ENCODE measurements at places on chromosomes 12 and 14.

- no peak for DNase-seq
These were observed 916.3 kb upstream of the SEL1L start for GRCh38 chr14:82449926-82450468.

GRCh38 chr12:100398307-100398706 lies 41.4 kb downstream of the SLC17A8 start:
- DNase-seq = no peak

GRCh38 chr14:103702497-103703432 lies 12.5 kb downstream of the XRCC3 start:
- DNase-seq = no peak

GRCh38 chr12:118307069-118307954 lies 65.4 kb downstream of the TAOK3 start:
- DNase-seq = peak; percentile 41

DNA sequence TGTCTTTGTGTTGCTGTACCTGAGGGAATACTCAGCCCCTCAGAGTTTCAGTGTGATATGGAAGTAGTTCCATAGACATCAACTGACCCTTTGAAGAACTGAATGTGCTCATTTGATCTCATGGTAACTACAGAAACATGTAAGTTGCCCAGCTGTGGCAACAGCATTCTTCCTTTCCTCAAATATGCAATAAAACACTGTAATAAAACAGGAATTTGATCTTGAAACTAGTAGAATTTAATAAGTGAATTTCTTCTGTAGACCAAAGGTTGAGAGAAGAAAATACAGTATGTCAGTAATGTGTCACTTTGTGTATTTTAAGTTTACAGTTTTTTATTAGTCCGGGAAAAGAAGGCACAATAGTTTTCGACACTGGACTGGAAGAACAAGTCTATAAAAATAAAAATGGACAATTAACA lies 31.9 kb downstream of the KCTD10 start:
- no peak for DNase-seq

DNA sequence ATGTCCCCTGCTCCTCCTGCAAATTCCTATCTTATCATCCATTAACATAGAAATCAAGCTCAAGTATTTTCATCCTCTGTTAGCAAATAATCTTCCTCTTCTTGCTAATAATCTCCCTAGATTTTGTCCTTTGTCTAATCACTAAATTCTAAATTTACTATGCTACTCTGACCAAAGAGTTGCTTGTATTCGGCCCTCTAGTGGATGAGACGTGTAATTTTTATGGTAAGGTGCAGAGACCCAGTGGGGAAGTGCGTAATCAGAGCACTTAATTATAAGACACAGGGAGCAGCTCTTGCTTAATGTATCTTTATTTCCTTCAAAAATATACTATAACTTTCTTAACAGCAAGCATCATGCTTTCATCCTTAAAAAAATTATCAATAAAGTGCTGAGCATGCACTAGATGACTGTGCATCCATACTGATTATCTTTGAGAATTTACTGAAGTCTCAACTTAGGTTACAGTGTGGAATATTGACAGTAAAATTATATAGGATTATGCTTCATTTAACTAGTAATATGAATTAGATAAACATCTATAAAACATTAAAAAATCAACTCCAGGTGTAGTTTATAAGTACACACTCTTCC lies 212.6 kb downstream of the SLC16A7 start:
- DNase-seq = no peak

GRCh38 chr14:32166029-32166428 lies 35.8 kb upstream of the RNU6-7 start:
- no peak for DNase-seq

- DNase-seq = no peak
These were observed 638.4 kb downstream of the FLRT2 start for GRCh38 chr14:86168371-86168770.

- no peak for DNase-seq
These were observed 31.7 kb downstream of the TNFAIP2 start for GRCh38 chr14:103155010-103155409.

- DNase-seq = no peak
These were observed 37.8 kb upstream of the TMEM132D start for GRCh38 chr12:129941618-129942017.

GRCh38 chr12:90489141-90489540 lies 465.8 kb downstream of the CCER1 start:
- DNase-seq = no peak

DNA sequence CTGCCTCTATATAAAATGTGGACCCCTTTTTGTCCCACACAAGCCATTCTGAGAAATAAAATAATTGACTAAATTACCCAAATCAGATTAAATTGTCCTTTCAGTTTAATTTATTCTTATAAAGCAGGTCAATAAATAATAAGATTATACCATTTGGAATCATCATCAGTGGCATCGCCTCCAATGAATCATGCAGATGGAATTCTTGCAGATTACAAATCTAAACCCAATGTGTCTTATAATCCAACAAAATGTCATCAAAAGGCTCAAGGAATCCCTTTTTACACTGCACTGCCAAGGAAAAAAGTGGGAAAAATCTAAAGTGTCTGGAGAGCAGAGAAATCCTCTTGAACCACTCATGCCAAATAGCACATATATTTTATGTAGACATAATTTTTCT lies 138.2 kb upstream of the TSPAN8 start:
- no peak for DNase-seq

GRCh38 chr12:118436986-118437385 lies 60.6 kb downstream of the SUDS3 start:
- DNase-seq = no peak

GRCh38 chr12:93757792-93758694 lies 80.9 kb downstream of the CRADD start:
- no peak for DNase-seq

DNA sequence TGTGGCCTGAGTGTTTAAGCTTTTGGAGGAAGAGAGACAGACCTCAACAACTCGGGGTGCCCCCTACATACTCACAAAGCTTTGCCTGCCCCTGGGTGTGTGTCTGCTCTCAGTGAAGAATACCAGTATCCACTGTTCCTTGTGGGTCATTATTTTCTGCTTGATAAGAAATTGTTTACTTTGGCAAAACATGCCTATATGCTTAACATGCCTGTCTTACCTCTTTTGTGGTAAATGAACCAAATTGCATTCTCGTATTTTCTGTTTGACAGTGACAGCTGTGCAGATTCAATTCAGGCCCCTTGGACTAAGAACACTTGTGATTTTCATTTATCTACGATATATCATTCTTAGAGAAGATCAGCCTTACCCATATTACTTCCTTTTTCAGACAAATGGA lies 50.6 kb upstream of the REP15 start:
- DNase-seq = no peak

DNA sequence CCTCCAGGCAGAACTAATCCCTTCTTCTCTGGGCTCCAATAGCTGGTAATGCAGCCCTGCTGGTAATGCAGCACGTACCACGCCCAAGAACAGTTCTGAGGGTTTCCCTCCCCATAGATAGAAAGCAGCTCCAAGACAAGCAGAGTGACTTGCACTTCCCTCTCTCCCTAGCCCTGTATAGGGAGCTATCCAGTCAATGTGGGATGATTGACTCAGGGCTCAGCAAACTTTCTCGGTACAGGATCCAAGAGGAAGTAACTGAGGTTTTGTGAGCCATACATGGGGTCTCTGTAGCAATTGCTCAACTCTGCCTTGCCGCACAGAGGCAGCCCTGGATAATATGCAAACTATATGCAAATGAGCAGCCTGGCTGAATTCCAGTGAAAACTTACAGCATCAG lies 15.5 kb upstream of the FKBP4 start:
- DNase-seq = no peak

DNA sequence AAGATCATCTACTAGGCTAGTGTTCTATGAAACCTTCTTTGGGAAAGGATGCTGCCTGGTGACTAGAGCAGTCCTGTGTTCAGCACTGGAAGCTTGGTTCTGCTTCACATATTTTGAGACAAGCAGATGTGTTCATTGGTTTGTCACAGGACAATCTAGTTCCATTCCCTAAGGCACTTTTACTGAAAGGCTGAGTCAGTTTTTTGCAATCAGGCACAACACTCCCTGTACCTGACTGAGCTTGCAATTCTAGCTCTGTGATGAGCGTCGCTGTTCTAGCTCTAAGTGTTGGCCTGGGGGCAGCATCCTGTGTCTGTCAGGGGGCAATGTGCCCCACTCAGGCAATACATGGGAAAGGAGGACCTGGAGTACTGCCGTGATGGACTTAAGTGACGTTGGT lies 144.4 kb downstream of the CAND1 start:
- DNase-seq = no peak

DNA sequence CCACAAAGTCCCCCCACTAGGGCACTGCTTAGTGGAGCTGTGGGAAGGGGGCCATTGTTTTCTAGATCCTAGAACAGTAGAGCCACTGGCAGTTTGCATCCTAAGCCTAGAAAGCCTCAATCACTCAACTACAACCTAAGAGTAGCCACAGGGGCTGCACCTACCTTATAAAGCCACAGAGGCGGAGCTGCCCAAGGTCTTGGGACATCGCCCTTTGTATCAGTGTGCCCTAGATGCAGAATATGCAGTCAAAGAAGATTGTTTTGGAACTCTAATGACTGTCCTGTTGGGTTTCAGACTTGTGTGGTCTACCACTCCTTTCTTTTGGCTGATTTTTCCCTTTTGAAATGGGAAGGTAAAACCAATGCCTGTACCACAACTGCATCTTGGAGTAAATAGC lies 59.5 kb downstream of the ATP2B1 start:
- no peak for DNase-seq

DNA sequence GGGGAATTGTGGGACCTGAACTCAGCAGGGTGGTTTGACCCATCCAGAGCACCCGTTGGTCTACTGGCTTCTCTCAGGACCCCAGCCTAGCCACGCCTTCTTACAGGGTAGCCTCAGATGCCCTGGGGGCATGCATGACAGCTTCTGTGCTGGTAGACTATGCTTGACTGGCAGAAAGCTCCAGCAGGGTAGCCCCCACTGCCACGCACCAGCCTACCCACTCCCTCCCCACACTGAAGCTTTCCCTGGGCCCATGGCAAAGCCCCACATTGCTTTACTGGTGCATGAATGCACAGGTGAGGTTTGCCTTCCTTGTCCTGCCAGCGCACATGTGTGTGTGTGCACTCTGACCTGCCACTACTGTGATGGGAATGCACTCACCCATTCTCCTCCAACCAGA lies 772.2 kb downstream of the LRFN5 start:
- DNase-seq = no peak

All from stimulated activated naive CD8-positive, alpha-beta T cell treated with anti-CD3 and anti-CD28 coated beads, Interleukin-15, Interleukin-2, amounts not matched to agents 100 U/mL and 50 U/mL, for 24 hours (primary cell).